Muscle of leg (tissue), 16 donors: ENCODE measurements at places on chromosomes 11 and 22. TPM values are rescaled to one million over a fixed set of nuclear protein-coding genes. Genes with fewer than 3 reads are reported as not detected.

- DNase-seq, result peak; percentile 25
- no peak within 1 kb of the TSS for H3K4me3 ChIP-seq
- H3K4me1 ChIP-seq, result peaks cover 20% of the 10 kb centered on the region
- peaks cover 42% of the 10 kb centered on the region for H3K27me3 ChIP-seq
- no peaks in the 10 kb centered on the region for H3K36me3 ChIP-seq
These were observed at the start of gene PGR for GRCh38 chr11:101129203-101129943. PGR (minus strand) TSS chr11:101129813; CDS start chr11:101129070, 743 bp downstream.

DNA sequence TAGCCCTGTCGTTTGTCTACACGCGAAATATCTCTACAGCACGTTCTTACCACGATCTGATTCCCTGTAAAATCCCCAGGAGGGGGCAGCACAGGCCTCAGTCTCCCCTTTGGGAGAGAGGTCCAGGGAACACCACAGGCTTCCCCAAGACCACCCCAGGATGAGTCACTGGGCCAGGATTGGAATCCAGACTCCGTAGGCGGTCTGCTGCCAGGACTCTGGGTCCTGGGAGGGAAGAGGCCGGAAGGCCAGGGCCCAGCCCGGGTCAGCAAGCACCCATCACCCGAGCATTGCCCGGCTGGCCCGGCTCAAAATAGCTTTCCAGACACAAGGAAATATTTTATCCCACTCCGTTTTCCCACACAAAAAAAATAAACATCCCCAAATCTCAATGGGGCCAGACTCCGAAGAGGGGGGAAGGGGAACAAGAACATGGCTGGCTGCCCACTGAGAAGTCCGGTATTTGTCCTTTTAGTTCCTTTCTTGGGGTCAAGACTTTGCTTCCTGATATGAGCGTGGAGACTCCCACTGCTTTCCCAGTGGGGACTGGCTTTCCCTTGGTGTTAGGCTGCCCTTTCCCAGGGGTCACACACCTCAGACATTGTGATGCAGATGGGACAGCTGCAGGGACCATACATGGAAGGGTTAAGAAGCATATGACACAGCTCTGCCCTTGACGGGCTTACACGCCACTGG lies 91.3 kb downstream of the LRRC32 start:
- H3K27me3 ChIP-seq, result no peaks in the 10 kb centered on the region
- peaks cover 30% of the 10 kb centered on the region for H3K4me1 ChIP-seq
- peak; percentile 75 for DNase-seq
- H3K27ac ChIP-seq, result peak overlapping the region; percentile 81

- DNase-seq, result no peak
- H3K27me3 ChIP-seq, result no peaks in the 10 kb centered on the region
- no peaks in the 10 kb centered on the region for H3K4me1 ChIP-seq
- H3K4me3 ChIP-seq, result no peak overlapping the region
- peaks cover 9% of the 10 kb centered on the region for H3K36me3 ChIP-seq
These were observed 20.5 kb downstream of the NUCB2 start for GRCh38 chr11:17296852-17297559.

DNA sequence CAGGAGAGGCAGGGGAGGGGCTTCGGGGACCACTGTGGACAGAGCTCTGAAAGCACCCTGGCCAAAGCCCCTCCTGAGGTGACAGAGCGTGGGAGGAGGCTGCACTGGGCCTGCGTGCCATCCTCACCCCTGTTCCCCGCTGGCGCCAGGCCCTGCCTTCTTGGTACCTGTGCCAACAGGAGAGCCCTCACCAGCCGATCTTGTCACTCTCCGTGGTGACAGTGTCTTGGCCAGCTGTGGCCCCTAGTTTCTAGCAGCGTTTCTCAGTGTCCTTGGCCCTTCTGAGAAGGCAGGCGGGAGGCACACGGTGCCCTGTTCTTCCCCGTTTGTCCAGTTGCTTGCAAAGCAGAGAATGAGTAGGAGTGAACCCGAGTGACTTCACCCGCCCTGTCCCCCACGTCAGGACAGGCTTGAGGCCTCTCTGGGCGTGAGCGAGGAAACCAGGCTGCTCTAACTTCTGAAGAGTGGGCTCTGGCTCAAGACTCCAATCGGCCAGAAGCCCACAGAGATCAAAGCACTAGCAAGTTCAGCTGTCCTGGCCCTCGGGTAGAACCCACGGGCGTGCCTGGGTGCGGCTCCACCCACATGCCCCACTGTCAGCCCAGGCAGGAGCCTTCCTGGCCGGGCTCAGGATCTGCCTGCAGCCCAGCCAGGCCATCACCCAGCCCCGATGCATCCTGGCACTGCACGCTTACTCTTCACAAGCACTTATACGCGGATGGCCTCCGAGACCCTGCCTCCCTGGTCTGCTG lies 60.2 kb upstream of the EMID1 start:
- peaks cover 49% of the 10 kb centered on the region for H3K36me3 ChIP-seq
- peaks cover 78% of the 10 kb centered on the region for H3K4me1 ChIP-seq
- H3K27ac ChIP-seq, result peak overlapping the region; percentile 98
- no peak overlapping the region for H3K4me3 ChIP-seq
- H3K27me3 ChIP-seq, result no peaks in the 10 kb centered on the region
- DNase-seq, result peak; percentile 50

- peaks cover 16% of the 10 kb centered on the region for H3K4me1 ChIP-seq
- no peak overlapping the region for H3K4me3 ChIP-seq
- H3K27ac ChIP-seq, result no peak overlapping the region
- DNase-seq, result no peak
- no peaks in the 10 kb centered on the region for H3K36me3 ChIP-seq
These were observed 16.5 kb downstream of the NAV2 start for GRCh38 chr11:19729141-19729540.

DNA sequence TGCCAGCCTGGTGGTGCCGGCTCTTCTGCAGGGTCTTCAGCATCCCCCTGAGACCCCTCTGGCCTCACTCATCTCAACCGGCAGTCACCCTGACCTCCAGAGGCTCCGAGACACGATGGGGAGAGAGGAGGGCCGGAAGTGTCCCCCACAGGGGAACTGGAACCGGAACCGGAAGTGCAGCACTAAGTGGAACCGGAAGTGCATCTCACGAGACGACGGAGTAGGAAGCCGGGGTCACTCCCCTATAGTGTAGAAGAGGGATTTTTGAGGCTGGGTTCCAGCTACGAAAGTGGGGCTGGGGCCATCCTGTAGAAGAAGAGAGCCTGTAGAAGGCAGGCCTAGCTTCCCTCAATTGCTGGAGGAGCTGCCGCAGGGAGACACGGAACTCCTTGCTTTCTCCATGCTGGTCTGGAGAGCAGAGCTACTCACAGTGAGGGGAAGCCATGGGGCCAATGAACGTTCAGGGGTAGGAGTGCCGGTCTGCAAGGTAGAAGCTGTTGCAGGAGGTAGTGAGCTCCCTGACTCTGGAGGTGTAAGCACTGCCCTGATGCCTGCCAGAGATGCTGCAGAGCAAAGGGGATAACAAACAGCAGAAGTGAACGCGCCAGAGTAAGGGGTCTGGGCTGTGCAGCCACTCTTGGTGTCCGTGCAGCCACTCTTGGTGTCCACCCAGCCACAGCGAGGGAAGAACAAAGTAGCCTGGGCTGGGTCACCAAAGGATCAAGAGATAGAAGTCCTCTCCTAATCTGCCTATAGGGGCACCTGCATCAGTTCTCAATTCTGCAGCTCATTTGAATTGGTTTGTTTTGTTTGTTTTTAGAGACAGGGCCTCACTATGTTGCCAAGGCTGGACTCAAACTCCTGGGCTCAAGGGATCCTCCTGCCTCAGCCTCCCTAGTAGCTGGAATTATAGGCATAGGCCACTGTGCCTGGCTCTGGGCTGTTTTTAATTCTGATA lies 21.9 kb downstream of the SCUBE1 start:
- H3K27ac ChIP-seq, result no peak overlapping the region
- no peaks in the 10 kb centered on the region for H3K36me3 ChIP-seq
- H3K27me3 ChIP-seq, result peaks cover 26% of the 10 kb centered on the region
- no peaks in the 10 kb centered on the region for H3K4me1 ChIP-seq
- no peak for DNase-seq

DNA sequence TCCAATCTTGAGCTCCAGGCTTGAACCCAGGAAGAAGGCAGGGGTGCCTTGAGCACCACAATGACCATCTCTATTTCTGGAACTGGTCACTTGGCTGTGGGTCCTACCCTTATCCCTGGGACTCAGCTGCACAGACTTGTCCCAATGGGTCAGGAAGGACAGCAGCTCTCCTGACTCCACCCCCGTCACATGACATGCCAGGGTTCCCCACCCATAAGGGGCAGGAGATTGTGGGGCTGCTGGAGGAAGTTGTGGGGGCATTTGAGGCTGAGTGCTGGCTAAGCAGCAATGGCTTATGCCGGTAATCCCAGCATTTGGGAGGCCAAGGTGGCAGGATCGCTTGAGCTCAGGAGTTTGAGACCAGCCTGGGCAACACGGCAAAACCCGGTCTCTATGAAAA lies 56.2 kb downstream of the NFAM1 start:
- no peak overlapping the region for H3K4me3 ChIP-seq
- H3K36me3 ChIP-seq, result no peaks in the 10 kb centered on the region
- H3K27ac ChIP-seq, result no peak overlapping the region
- peaks cover 35% of the 10 kb centered on the region for H3K27me3 ChIP-seq
- H3K4me1 ChIP-seq, result peaks cover 17% of the 10 kb centered on the region

GRCh38 chr11:31397239-31397834 lies 27.7 kb downstream of the DNAJC24 start:
- H3K36me3 ChIP-seq, result no peaks in the 10 kb centered on the region
- no peak overlapping the region for H3K4me3 ChIP-seq
- peak; percentile 16 for DNase-seq
- no peak overlapping the region for H3K27ac ChIP-seq

- H3K27me3 ChIP-seq, result no peaks in the 10 kb centered on the region
- no peak for DNase-seq
- H3K36me3 ChIP-seq, result no peaks in the 10 kb centered on the region
These were observed 56.4 kb downstream of the FDX1 start for GRCh38 chr11:110486156-110486555.

GRCh38 chr11:58070585-58070984 lies 39.8 kb downstream of the OR6Q1 start:
- DNase-seq, result no peak
- H3K27me3 ChIP-seq, result no peaks in the 10 kb centered on the region
- H3K4me3 ChIP-seq, result no peak overlapping the region
- no peaks in the 10 kb centered on the region for H3K36me3 ChIP-seq
- H3K27ac ChIP-seq, result no peak overlapping the region
- H3K4me1 ChIP-seq, result no peaks in the 10 kb centered on the region

GRCh38 chr11:85826116-85826855 lies 15.3 kb upstream of the SYTL2 start:
- H3K36me3 ChIP-seq, result no peaks in the 10 kb centered on the region
- no peak overlapping the region for H3K27ac ChIP-seq
- H3K4me3 ChIP-seq, result no peak overlapping the region

DNA sequence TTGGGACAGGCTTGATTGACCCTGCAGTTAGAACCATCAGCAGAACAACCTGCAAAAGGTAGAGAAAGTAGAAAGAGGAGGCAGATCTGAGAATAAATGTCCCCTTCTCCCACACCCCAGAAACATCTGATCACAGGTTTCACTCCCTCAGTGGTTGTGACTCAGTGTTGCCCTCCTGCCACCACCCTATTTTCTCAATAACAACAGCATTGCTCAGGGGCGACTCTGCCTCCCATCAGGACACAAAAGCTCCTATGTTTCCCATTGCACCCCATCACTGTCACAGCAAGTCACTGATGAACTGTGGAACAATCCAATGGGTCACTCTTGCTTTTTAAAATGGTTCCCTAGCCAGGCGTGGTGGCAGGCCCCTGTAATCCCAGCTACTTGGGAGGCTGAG lies 110.2 kb downstream of the RASSF10 start:
- no peak overlapping the region for H3K27ac ChIP-seq
- H3K27me3 ChIP-seq, result no peaks in the 10 kb centered on the region
- no peak for DNase-seq
- H3K4me3 ChIP-seq, result no peak overlapping the region

- peaks cover 6% of the 10 kb centered on the region for H3K36me3 ChIP-seq
- DNase-seq, result no peak
- H3K4me3 ChIP-seq, result no peak overlapping the region
- no peak overlapping the region for H3K27ac ChIP-seq
- H3K27me3 ChIP-seq, result no peaks in the 10 kb centered on the region
- H3K4me1 ChIP-seq, result peaks cover 5% of the 10 kb centered on the region
These were observed 209.5 kb downstream of the NAV2 start for GRCh38 chr11:19921976-19922688.

- H3K27me3 ChIP-seq, result no peaks in the 10 kb centered on the region
- H3K4me1 ChIP-seq, result no peaks in the 10 kb centered on the region
- DNase-seq, result no peak
- no peak overlapping the region for H3K4me3 ChIP-seq
- no peak overlapping the region for H3K27ac ChIP-seq
- H3K36me3 ChIP-seq, result no peaks in the 10 kb centered on the region
These were observed 35.3 kb downstream of the EHF start for GRCh38 chr11:34656062-34656720.

DNA sequence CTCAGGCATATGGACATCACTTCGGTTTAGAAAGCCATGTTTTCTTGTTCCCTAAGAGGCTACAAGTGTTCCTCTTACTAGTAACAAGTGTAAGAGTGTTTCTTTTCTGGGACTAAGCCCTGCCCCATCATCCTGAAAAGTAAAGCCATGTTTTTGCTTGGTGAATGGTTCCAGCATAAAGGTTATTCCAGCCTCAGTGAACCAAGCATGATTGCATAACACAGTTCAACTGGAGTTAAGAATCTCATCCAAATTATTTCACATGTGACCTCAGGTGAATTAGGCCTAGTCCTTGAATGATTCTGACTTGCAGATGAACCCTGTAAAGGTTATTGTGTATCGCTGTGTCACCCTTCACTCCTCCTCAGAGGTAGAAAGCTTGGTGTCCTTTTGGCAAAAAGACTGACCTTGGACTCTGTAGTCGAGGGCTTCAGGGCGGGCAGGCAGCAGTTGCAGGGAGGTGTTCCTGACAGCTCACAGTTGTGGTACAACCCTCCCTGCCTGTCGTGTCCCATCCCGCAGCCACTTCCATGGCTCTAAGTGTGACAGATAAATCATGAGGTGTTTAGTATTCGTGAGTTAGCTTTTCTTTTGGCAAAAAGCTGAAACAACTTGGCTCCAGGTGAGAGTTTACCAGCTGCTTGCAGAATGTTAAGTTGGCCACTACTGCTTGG lies 321.8 kb downstream of the CADM1 start:
- no peak overlapping the region for H3K4me3 ChIP-seq
- DNase-seq, result no peak
- no peaks in the 10 kb centered on the region for H3K36me3 ChIP-seq
- peaks cover 2% of the 10 kb centered on the region for H3K27me3 ChIP-seq
- peaks cover 13% of the 10 kb centered on the region for H3K4me1 ChIP-seq
- H3K27ac ChIP-seq, result no peak overlapping the region

- no peak overlapping the region for H3K4me3 ChIP-seq
- no peak overlapping the region for H3K27ac ChIP-seq
- H3K36me3 ChIP-seq, result no peaks in the 10 kb centered on the region
- H3K4me1 ChIP-seq, result peaks cover 12% of the 10 kb centered on the region
These were observed 3.5 kb downstream of the KCNJ5 start for GRCh38 chr11:128894685-128895084.

HIPK3 gene
- 189 TPM for total RNA-seq

FGF4 gene
- 5.4 TPM for total RNA-seq

HOATZ gene
- total RNA-seq, result not detected

GLYATL2 gene
- 0.89 TPM for total RNA-seq

DDI1 gene
- not detected for total RNA-seq

UCP3 gene
- total RNA-seq, result 2.0 TPM

UBASH3B gene
- 4.5 TPM for total RNA-seq

TH gene
- total RNA-seq, result 0.58 TPM

SYCE3 gene
- total RNA-seq, result not detected

OR51B5 gene
- total RNA-seq, result 0.31 TPM
